Eye (tissue), 1 donor: ENCODE measurements at places on chromosomes 13 and 19.

- no peak for DNase-seq
Measured at GRCh38 chr19:40421993-40422747, 3.6 kb downstream of the SERTAD1 start.

GRCh38 chr13:63944911-63945310, 2529.3 kb upstream of the PCDH20 start:
- DNase-seq: peak; percentile 63

- peak; percentile 86 for DNase-seq
Measured at GRCh38 chr13:84315527-84315926, 433.3 kb upstream of the SLITRK1 start.

DNA sequence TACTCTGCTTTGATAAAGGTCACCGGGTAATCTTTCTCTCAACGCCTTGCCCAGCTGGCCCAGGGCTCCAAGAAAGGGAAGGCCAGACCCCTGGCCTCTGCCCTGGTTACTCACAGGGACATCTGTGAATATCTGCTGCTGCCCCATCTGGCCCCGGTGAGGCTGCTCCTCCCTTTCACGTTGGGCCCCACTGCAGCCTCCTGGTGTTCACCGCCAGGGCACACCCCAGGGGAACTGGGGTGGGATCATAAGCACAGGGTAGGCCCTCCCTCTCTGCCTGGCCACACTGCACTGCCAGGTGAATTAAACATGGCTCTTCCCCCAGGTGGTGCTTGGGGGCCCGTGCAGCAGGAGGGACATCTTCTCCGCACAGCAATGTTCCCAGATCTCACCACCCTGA, 12.7 kb downstream of the LAIR1 start:
- peak; percentile 10 for DNase-seq

DNA sequence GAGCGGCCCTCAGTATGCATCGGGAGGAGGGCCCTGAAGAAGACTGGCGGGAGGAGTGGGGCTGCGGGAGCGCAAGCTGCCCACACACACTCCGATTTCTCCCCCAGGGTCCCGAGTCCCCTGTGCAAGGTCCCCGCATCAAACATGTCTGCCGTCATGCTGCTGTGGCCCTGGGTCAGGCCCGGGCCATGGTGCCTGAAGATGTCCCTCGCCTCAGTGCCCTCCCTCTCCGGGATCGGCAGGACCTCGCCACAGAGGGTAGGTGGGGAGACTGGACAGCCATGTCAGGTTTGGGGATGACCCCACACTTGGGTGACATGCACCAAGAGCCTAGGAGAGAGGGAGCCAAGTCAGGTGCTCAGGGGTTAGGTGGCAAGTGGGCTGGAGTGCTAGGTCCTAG, 4.7 kb downstream of the KMT2B start:
- DNase-seq: no peak

DNA sequence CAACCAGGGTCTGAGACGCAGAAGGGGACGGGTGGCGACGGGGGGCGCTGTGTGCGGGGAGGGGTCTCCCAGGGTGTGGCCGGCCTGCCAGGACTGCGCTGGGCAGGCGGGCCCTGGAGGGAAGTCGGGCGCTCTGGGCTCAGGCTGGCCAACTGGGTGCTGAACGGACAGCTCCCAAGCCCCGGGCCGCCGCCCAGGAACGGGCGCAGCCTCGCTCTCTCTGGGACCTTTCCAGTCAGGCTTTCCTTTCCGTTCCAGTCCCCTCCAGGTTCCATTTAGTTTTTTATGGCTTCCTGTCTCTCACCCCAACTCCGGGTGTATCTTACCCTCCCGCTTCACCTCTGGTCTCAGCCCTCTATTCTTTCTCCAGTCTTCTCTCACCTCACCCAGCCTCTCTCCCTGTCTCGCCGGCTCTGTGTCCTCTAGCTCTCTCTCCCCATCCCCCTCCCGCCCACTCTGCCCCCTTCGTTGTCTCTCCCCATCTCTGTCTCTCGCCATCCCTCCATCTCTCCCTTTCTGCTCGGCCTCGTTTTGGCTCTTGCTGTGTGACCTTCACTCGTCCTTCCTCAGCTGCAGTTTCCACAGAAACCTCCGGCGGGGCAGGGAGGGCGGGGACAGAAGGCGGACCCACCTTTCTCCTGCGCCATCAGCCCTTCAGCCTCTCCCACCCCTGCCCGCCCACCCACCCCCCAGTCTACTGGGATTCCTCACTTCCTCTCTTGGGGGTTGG, 3.3 kb upstream of the ATP1A3 start:
- peak; percentile 79 for DNase-seq

DNA sequence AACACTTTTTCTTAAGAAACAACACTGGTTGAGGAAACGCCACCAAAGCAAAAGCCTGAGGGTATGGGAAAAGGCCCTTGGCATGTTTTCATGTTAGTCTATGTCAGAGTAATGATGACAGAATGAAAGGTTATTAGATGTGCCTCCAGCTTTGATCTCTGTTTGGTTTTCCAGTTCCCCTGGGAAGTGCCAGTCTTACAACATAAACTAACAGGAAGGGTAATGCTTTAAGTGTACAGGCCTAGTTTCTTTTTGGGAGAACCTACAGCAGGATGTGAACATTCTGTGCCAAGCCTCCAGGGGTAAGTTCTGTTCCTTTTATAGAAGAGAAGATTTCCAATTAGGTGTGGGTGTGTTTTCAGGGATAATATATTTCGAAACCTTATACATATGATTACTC, 121.7 kb downstream of the FNDC3A start:
- DNase-seq: no peak

GRCh38 chr13:38752686-38753085, 65.8 kb downstream of the FREM2 start:
- peak; percentile 23 for DNase-seq

DNA sequence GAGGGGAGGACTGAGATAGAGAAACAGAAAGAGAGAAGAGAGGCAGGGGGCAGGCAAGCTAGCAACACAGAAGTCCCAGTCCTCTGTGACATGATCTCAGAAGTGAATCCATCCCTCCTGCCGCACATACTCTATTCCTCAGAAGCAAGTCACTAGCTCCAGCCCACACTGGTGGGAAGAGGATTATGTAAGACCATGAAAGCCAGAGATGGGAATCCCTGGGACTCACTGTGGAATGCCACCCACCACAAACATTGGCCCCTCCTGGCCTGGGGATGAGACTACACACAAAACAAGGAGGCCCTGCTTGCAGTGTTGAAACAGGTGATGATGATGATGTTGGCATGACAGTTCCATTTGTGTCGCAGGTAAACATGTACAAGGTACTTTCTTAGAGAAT, 419.9 kb downstream of the IRS2 start:
- no peak for DNase-seq

GRCh38 chr19:737591-738093, 13.3 kb upstream of the MISP start:
- no peak for DNase-seq

DNA sequence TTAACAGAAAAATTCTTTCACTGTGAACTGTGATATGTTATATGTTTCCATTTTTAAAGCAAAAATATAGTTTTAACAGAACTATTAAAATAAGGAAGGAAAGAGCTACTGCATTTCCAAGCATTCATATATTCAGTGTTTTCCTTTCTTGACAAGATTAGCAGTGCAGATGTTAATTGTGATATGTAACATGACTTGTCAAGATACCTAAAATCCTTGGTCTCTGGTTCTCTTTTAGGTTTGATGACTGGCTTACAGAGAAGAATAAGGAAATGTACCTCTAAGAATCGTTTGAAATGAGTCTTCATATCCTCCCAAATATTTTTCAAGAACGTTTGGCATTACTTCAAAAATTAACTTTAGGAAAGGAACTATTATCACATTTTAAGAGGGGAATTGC, 907.2 kb downstream of the PCDH9 start:
- DNase-seq: no peak

GRCh38 chr13:95882121-95882520, 171.1 kb downstream of the UGGT2 start:
- no peak for DNase-seq

GRCh38 chr13:110373617-110374016, 66.5 kb downstream of the COL4A2 start:
- no peak for DNase-seq

GRCh38 chr19:11092181-11092538, 2.9 kb downstream of the LDLR start:
- DNase-seq: peak; percentile 46

- DNase-seq: no peak
Measured at GRCh38 chr19:3161453-3161852, 17.1 kb upstream of the S1PR4 start.

- DNase-seq: no peak
Measured at GRCh38 chr13:23634897-23635296, 64.7 kb downstream of the TNFRSF19 start.

GRCh38 chr13:68727798-68728197, 1379.8 kb upstream of the ATXN8OS start:
- DNase-seq: no peak
